ENCODE measurements at places on chromosomes 3 and 15.

GRCh38 chr3:13671482-13672233, 122.7 kb downstream of the FBLN2 start:
- no peak for DNase-seq

DNA sequence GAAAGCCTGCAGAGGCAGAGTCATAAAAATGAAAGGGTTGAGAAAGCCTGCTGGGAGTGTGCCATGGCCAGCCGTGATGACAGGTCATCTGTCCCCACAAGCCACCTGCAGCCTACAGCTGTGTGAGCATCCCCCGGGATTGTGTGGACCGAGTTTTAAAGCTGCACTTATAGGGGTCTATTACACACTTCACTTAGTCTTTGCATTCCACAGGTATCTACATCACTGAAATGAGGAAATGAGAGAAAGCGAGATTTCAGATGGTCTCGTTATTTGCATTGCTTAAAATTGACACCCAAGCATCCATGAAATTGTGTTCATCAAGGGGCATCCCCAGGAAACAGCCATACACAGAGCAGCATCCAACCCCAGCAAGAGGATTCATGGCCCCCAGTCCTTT, 137.6 kb upstream of the TRIM42 start:
- no peak for DNase-seq

DNA sequence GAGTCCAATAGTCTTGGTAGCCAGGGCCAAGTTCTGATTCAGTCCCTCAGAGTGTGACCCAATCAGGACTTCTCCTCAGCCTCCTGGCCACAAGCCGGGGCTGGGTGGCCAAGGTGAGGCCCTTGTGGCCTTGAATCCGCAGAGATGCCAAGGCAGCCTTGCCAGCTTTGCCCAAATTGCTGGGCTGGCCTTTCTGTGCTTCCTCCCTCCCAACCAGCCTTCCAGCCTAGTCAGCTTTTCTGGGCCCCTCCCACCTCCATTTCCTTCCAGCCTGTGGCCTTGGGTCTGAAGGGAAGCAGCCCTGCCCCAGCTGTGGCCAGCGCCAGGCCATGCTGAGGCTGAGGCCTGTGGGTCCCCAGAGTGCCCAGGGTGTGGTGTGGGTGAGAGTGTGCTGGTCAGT, 34.3 kb upstream of the ANKDD1A start:
- DNase-seq: no peak

- DNase-seq: no peak
Measured at GRCh38 chr15:82298032-82298431, 35.4 kb downstream of the SAXO2 start.

DNA sequence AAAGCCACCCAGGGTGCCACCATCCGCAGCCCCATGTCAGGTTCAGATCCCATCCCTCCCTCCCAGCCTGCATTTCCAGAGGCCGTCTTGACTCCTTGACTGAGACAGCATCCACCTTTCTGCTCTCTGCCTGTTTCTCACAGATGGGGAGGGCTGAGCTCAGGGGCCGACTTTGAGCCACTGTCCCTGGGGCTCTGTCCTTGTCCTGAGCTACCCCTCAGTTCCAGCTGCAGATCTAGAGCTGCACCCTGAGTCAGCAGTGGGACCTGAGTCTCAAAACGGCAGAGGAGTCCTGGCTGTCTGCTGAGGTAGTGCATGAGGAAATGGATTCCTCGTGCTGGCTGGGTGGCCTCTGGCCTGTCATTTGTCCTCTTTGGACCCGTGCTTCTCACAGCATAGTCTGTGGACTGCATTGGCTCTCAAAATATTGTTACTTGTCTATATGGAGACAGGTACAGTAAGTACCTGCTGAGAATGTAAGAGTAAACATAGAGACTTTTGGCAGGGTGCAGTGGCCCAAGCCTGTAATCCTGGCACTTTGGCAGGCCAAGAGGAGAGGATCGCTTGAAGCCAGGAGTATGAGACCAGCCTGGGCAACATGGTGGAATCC, 22.3 kb downstream of the RPLP1 start:
- no peak for DNase-seq

DNA sequence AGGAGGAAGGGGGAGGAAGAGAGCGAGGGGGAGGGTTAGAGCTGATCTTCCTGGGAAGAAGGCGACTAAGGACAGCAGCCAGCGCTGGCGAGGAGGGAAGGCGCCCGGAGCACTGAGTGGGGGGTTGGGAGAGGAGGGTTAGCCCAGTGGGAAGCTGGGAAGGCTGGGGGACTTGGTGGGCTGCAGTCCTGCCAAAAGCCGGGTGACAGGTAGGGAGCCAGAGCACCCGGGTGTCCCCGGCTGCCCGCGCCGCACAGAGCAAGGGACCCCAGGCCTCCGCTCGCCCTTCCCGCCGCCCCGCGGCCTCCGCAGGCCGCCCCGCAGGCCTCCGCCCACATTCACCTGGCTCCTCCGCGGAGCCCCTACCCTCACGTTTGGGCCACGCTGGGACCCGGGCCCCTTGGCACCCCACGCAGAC, 448 bp downstream of the SLC12A8 start:
- no peak for DNase-seq
